ENCODE measurements at places on chromosomes 13 and 19.

GRCh38 chr13:44870456-44870929, 118.8 kb downstream of the NUFIP1 start:
- DNase-seq: no peak

- DNase-seq: no peak
These were observed 26.7 kb downstream of the ZMYM2 start for GRCh38 chr13:19985219-19985556.

DNA sequence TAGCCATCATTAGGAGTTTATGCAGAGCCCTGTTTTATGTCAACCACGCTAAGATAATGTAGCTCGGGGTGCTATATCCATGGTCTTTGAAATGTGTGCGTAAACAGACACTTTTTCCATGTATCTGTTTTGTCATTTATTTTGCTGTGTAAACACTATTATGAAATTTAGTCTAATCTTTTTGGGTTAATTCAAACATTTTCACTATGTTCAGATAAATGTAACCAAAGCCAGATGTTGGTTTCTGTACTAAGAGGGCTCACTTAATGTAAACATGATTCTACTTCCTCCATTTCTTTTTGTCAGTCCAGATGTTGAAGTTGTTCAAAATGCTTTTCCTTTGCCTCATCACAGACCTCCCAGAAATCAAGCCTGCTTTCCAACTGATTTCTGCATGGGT, 499.5 kb upstream of the GPC6 start:
- no peak for DNase-seq

GRCh38 chr19:42422901-42423461, 4.2 kb downstream of the LIPE start:
- DNase-seq: peak; percentile 19

DNA sequence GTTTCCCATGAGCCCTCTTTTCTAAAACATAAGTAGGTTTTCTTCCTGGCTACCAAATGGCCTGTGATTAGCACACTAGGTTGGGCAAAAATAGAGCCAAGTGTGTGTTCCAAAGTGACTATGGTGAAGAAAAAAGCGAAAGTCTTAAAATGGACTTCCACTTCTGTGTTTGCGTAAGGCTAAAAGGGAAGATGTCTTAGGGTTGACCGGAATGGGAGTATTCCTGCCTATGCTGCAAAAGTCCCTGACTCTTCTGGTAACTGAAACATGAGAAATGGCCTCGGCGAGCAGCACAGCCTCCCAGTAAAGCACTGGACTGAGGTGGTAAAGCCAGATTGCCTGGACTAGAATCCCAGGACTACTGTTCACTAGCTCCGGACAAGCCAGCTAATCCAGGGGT, 2.4 kb upstream of the FPR1 start:
- DNase-seq: no peak

- no peak for DNase-seq
These were observed 21.2 kb upstream of the DOCK9 start for GRCh38 chr13:98998831-98999638.

DNA sequence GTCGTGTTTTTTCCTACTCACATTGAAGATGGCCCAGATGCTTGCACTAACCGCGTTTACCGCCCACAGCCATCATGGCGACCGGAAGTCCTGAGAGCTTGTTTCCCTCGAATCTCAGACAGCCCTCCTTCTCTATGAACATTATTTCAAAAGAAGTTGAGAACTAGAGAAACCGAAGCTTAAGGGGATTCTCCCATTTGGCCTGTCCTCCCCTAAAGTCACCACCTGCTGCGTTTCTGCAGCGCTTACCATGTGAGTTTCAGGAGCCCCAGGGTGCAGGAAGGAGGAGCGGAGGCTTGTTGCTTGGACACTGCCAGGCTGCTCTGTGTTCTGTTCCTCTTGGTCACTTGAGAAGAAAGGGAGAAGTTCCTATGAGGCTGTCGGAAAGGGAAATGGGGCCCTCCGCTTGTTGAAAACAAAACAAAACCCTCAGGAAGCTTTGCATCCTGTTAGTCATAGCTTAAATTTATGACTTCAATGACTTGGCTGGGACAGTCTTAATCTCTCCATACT, 6.2 kb downstream of the CARD8 start:
- DNase-seq: peak; percentile 61

GRCh38 chr19:33035461-33035860, 29.2 kb downstream of the RHPN2 start:
- no peak for DNase-seq

- no peak for DNase-seq
These were observed 38.8 kb downstream of the FGF9 start for GRCh38 chr13:21709697-21710096.

DNA sequence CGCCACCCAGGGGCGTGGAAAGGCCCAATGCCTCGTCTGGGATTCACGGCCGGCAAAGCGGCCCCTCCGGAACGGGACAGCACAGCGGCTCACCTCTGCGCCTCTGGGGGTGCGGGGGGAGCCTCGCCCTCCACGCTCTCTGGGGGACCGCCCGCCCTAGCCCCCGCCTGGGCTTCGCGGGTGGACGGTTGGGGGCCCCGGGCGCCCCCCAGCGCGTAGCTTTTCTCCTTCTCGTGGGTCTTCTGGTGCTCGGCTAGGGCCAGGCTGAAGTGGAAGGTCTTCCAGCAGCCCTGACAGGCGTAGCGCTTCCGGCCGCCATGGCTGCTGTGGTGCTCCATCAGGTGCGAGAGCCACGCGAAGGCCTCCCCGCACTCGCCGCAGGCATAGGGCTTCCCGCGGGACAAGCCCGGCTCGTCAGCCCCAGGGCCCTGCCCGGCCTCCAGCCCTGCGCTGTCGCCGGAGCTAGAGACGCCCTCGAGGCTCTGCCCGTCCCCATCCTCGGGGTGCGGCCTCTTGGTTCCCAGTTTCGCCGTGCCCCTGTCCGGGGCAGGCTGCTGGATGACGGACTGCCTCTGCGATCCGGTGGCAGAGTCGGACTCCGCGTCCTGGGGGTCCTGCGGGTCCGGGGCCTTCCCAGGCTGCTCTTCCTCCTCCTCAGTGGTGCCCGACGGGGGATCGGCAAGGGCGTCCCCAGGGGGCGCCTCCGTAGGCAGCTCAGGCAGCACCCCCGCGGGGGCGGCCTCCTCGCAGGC, 13.3 kb downstream of the ZSCAN18 start:
- no peak for DNase-seq

GRCh38 chr19:17834350-17835181, 13.2 kb downstream of the JAK3 start:
- no peak for DNase-seq

DNA sequence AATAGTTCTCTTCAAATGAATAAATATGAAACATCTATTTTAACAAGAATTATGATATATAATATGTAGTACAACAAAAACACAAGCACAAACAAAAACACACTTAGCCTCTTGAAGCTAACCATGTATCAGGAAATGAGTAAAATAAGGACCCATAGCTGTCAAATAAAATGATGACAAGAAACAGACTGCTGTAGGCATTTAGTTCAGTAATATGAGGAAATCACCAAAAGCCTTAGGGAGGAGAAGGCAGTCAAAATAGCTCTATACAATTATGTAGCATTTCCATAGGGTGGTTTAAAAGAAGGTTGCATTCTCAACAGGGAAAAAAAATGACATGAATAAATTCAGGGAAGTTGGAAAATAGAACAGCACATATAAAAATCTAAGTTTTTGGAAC, 163.4 kb downstream of the PCDH20 start:
- no peak for DNase-seq

- no peak for DNase-seq
These were observed 11.4 kb upstream of the CD22 start for GRCh38 chr19:35317464-35318043.

GRCh38 chr13:111329641-111330040, 9.2 kb downstream of the TEX29 start:
- no peak for DNase-seq

DNA sequence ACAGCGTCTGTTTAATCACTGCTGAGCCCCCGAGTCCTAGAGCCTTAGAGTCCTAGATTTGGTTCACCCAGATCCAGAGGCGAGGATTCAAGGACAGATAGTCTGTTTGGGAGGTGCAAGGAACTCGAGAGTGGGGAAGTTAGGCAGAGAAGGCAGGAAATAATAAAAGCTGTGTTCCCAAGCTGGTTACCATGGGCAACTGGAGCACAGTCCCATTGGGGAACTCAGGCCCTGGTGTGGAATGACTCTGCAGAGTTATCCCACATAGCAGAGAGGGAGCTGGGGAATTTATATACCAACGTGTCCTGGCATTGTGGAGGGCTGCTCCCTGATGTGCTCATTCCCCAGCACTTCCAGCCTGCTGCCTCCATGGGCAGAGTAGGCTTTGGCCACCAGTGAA, 9.7 kb downstream of the IGSF23 start:
- no peak for DNase-seq

DNA sequence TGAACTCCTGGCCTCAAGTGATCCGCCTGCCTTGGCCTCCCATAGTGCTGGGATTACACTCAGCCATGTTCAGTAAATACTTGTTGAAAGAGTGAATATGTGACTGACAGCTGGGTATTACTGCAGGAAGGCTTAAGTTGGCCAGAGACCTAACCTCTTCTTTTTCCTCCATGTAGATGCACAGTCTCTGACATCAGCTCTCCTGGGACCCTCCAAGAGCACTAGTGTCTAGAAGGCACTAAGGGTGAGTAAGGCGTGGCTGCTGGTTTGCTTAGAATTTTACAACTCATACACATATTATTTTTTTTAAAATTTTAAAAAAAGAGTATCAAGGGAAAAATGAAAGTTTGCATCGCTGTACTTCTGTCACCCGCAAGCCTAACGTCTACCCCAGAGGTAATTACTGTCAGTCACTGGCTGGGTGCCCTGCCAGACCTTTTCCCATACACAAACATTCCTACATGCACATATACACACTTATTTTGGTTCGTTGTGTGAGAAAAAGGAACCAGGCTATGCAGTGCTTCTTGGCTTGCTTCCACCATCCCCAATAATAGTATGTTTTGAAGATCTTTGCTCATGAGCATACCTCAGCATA, 122.0 kb downstream of the SIPA1L3 start:
- DNase-seq: no peak

GRCh38 chr19:33386361-33386858, 12.9 kb downstream of the CEBPG start:
- DNase-seq: no peak

GRCh38 chr13:72653506-72653905, 73.9 kb downstream of the MZT1 start:
- DNase-seq: no peak

DNA sequence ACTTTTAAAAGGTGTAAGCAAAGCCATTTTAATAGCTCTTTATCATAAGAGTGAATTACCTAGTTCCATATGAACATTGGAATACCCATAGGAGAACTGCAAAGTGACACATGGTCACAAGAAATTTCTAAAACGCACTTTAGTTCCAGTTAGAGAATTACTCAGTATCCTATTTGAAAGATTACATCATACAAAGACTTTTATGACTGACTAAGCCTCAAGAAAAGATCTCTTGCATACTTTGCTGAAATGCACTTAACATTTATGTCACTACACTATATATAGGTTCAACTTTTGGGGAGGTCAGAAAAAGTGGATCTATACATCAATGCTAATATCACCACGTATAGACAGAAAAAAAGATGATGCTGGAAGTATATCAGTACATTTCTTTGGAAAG, 7.1 kb downstream of the PCDH9 start:
- no peak for DNase-seq

DNA sequence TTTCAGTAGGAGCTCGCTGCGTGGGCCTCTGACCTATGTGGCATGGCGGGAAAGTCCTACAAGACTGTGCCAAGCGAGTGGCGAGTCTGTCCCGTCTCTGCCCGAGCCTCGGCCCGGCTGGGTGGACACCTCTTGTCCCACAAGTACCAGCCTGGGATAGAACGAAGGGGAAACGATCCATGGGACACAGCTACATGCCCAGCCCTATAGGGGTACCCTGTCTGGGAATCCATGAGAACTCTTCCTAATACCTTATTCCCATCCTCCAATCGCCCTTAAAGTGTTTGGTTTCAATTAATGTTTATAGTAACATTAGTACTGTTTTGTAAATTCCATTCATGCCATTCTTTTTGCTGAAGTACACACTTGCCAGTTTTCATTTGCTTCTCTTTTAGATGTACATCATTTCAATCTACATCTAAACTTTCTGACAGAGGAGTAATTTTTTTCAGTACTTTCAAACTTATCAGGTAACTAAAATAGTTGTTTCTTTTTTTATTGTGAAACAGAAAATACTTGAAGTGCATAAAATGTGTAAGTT, 667 bp upstream of the ZNF790 start:
- no peak for DNase-seq

DNA sequence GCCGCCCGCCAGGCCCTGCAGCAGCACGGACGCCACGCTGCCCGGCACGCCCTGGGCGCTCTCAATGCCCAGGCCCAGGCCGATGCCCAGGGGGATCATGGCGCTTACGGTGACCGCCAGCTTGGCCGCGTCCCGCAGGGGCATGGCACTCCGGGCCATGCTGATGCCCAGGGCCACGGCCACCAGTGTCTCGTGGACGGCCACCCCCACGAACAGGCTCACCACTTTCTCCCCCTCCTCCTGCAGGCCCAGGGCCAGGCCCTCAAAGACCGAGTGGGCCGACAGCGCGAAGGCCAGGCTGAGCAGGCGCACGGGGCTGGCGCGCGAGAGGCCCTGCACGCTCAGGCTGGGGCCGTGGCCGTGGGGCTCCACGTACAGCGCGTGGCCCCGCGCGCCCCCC, 6.9 kb downstream of the SLC39A3 start:
- no peak for DNase-seq

- DNase-seq: no peak
These were observed 6.7 kb downstream of the CXCL17 start for GRCh38 chr19:42436006-42436405.

DNA sequence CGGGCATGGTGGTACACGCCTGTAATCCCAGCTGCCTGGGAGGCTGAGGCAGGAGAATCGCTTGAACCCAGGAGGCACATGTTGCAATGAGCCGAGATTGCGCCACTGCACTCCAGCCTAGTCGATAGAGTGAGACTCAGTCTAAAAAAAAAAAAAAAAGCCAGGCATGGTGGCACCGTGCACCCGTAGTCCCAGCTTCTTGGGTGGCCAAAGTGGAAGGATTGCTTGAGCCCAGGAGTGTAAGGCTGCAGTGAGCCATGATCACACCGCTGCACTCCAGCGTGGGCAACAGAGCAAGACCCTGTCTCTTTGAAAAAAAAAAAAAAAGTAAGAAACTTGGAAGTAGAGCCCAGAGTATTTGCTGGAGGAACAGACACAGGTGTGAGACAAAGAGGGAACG, 27.7 kb downstream of the CCDC8 start:
- DNase-seq: no peak

DNA sequence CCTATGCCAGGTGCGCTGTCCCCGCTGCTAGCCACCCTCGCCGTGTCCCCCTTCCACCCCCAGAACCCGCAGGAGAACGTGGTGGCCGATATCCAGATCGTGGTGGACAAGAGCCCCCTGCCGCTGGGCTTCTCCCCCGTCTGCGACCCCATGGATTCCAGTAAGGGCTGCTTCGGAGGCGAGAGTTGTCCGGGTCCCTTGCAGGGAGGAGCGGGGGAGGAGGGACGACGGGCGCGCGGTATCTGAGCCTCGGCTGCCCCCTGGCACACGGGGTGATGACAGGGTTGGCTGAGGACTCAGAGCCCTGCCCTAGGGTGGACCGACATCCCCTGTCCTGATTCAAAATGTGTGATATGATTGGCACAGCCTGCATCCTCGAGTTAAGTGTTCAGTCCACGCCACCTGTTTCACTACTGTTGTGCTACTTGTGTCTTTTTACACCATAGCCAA, 653 bp downstream of the MVB12A start:
- DNase-seq: no peak
